ENCODE measurements at places on chromosomes 12 and 14. TPM values are rescaled to one million over a fixed set of nuclear protein-coding genes. Genes with fewer than 3 reads are reported as not detected.

DNA sequence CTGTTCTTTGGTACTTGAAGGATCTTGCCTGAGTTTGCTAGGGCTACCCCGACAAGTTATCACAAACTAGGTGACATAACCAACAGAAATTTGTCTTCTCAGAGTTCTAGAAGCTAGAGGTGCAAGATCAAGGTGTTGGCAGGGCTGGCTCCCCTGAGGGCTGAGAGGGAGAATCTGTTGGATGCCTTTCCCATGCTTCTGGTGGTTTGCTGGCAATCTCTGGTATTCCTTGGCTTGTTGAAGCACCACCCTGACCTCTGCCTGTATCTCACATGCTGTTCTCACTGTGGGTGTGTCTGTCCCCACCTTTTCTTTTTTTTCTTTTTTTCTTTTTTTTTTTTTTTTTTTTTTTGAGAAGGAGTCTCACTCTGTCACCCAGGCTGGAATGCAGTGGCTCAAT lies 81.2 kb downstream of the VCPKMT start:
- no peak for DNase-seq

CFAP251 gene
- total RNA-seq = 2.8 TPM

BIN2 gene
- not detected for total RNA-seq

GRCh38 chr12:100138803-100139098 lies 3.9 kb downstream of the BLTP3B start:
- DNase-seq = no peak
